ENCODE measurements at places on chromosomes 1 and 21.

DNA sequence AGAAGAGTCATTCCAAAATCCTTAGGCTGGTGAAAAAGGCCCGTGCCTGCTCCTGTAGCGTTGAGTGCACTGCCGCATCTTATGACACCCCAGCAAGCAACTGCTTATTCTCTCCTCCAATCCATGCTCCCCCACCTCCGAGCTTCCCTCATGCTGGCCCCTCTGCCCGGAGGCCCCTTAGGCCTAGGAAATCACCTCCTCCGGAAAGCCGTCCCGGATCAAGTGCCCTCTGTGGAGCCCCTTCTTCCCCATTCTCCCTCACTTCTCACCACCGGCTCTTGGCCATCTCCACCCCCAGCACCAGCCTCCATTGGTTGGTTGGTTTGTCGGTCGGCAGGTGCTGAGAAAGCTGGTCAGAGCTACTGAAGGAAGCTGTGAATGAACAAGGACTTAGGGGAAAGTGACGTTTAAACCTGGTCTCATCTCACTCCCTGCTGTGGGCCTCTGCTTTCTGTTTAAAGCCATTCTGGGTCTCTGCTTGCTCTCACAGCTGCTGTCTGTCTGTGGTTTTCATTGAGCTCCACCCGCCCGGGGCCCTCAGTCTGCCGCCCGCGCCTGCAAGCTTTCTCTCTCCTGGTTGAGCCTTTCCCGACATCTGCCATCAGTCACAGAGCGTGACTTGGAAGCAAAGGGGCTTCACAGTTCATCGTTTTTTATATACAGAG, 122.2 kb downstream of the KCNN3 start:
- peak; percentile 69 for DNase-seq

DNA sequence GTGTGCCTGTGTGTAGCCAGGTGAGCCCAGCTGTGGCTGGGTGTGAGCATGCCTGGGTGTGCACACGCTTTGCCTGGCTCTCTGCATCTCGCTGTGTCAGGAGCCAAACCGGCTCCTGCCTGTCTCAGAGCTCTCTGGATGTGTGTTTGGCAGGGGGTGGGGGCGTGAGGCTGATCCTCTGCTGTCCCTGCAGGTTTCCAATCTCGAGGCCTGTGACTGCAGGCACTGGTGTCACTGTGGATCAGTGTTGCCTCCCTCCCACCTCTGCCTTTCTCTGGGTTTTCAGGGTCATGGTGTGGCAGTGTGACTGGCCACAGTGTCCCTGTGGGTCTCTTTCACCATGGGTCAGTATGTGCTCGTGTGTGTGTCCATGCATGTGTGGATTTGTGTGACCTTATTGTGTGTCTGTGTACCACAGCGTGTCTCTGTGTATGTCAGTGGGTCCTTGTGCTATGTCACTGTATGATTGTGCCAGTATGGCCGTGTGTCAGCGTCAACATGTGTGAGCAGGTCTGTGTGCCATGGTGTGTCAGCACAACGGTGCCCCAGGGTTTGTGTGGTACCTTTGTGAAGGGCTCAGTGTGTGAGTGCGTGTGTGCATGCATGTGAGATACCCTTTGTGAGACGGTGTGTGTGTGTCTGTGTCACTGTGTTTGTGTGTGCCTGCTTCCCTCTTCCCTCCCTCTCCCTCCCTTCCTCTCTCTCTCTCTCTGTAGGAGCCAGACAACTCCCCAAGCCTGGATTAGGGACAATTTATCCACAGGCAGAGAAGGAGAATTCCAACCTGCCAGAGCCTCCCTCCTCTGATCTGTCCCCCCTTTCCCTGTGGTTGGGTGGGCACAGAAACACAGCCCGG, 43.4 kb downstream of the AHDC1 start:
- DNase-seq, result no peak

GRCh38 chr1:64323054-64323453, 119.6 kb downstream of the UBE2U start:
- DNase-seq, result no peak

- DNase-seq, result no peak
Measured at GRCh38 chr1:29889776-29890175, 653.5 kb downstream of the PTPRU start.

DNA sequence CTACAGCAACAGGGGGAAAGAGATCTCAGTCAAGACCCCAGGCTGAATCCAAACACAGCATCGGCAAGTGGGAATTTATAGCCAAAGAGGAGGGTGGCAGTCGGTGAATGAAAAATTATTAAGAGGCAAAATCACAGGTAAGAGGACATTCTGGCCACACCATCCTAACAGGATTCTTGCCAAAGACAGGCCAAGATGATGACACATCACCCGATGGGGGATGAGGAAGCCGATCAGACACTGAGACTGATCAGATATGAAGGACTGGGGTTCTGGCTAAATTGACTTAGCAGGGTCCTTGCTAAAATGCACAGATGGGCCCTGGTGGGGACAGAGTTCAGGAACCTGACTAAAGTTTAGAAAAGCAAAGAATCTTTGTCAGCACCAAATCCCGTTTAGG, 402.2 kb downstream of the SMYD3 start:
- no peak for DNase-seq

GRCh38 chr1:55547405-55547804, 332.2 kb upstream of the USP24 start:
- no peak for DNase-seq

GRCh38 chr1:172154551-172154950, 265.9 kb upstream of the C1orf105 start:
- DNase-seq, result no peak

GRCh38 chr1:221075911-221076310, 196.7 kb downstream of the HLX start:
- no peak for DNase-seq

GRCh38 chr1:50658459-50659076, 235.3 kb upstream of the DMRTA2 start:
- DNase-seq, result no peak

DNA sequence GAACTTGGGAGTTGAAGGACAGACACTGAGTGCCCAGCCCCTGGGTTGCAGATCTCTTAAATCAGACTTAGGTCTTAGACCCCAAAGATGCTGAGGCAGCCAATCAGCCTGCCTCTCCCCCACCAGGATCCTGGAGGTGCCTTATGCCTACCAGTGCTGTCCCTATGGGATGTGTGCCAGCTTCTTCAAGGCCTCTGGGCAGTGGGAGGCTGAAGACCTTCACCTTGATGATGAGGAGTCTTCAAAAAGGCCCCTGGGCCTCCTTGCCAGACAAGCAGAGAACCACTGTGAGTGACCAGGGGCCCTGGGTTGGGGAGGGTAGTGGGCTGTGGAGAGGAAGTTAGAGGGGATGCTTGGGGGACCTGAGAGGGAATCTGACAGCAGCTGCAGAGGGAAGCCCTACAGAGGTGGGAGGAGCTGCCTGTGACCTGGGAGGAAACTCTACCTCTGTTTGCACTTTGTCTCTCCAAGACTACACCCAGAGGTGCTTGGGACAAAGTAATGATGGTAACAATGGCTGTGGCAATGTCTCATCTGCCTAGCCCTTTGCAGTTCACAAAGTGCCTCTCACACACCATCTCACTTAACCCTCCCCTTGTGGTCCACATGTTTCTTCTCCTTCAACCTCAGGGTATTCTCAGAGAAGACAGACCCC, 31.5 kb downstream of the UBE2T start:
- no peak for DNase-seq

GRCh38 chr1:229625071-229625914, 629 bp downstream of the TAF5L start:
- peak; percentile 70 for DNase-seq

- DNase-seq, result no peak
Measured at GRCh38 chr1:159753386-159753785, 27.4 kb upstream of the DUSP23 start.

DNA sequence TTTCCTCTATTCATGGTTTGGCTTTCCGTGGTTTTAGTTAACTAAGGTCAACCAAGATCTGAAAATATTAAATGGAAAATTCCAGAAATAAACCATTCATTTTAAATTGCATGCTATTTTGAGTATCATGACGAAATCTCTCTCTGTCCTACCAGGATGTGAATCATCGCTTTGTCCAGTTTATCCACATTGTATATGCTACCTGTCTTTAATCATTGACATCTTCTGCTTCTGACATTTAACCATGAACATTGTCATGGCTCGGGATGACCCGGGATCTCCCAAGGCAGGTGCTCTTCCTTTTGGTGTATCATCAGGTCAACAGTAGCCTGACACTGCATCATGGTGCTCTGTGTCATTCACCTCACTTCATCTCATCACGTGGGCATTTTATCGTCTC, 125.5 kb upstream of the HNRNPU start:
- no peak for DNase-seq

DNA sequence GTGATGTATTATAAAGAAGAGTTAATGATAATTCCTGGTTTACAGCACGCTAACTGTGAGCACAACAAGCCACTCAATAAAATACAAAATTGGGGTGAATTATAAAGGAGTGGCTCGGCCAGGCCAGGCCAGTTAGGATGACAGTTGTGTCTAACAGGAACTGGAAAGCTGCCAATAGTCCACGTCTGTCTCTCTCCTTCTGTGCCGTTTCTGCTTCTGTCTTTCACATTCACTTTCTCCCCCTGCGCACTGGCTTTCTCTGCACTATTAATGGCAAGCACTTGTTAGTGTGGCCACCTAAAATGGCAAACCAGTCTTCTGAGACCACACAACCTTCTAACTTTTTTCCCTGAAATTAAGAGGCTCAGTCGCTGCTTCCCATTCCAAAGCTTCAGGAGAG, 394.3 kb downstream of the NTNG1 start:
- no peak for DNase-seq

DNA sequence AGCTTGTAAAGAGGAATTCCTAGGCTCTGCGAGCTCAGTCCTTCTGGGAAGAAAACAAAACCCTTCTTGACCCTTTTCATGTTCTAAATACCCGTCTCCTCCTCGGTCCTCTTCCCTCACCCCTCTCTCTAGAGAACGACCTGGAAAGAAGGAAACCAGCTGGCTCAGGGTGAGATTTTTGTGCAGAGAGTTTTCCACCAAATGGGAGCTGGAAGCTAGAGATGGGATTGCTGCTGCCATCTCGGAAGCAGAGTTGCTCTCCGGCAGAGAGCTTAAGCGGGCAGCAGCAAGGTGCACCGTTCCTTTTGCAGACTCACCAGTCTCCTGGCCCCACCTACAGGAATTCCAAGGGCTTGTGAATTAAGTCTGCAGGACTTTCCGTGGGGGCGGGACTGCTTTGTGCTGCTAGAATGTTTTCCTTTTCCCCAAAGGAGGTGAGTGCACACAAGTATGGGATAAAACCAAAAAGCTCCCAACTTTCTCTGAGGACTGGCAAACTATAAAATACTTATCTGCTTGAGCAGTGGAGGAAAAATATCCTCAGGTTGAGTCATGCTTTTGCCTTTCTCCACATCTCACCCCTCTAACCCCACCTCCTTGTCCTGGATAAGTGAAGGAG, 29.1 kb upstream of the KIAA0040 start:
- DNase-seq, result no peak

GRCh38 chr1:219514728-219515127, 98.2 kb downstream of the ZC3H11B start:
- DNase-seq, result no peak

DNA sequence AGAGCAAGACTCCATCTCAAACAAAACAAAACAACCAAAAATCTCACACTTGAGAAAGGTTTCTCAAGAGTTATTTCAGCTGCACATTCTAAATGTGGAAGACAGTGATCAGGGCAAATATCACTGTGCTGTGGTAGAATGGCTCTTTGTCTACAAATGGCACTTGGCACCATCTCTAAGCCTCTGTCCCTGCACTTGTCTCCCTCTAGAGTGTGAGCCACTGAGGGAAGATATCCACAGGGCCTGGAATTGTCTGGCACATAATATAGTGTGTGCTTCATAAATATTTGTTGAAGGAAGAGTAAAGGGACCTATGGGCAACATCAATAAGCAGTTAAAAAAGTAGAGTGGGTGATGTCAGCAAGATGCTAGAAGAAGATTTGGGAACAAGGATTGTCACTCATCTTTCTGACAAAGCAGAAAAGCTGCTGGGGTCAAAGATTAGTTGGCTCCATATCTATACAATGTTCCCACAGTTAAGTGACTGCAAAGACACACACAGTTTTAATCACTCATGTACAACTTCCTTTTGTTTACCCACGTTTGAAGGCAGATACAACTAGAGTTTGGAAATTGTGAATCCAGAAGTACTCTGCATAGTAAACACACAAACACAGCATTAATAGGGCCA, 19.1 kb downstream of the CD101 start:
- no peak for DNase-seq

DNA sequence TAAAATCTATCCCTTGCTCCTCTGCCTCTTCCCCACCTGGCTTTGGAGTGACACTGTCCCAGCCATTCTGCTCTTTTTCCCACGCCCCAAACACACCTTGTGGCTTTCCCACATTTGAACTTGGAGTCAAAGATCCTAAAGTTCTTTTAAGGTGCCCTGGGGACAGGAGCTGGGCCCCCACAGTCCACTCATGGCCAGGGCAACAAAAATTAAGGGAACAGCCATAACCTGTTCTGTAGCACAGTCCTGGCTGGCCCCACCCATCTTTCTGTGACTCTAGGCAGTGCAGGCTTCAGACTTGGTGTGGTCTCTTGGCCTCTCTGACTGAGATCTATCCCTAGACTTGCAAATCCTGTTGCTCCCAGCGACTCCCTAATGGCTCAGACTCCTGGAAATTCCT, 143.0 kb upstream of the MAGI3 start:
- DNase-seq, result no peak

DNA sequence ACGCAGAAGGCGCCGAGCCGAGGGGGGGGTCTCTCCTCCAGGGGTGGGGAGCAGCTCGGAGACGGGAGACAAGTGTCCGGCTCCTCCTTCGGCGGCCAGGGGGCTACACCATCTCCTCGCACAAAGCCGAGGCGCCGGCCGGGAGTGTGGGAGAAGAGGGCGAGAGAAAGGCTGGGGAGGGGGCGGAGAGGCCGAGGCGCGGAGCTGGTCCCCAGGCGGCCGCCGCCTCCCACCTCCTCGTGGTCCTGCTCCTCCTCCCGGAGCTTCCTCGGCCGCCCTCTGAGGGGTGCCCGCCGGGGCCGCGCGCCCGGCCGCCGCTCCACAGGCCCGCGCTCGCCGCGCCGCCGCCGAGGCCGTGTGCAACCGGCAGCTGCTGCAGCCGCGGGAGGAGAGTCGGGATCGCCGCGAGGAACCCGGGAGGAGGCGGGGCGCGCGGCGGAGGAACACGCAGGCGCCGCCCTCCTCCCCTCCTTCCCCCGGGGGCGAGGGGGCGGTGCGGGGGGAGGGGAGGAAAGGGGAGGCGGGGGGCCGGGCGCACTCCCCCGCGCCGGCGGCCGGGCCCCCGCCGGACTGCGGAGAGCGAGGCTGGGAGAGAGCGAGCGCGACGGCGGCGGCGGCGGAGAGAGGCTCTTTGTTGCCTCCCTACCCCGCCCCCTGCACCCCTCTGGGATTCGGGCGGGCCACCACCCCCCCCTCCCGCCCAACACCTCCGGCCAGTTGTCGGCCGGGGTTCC, at the start of gene ENAH:
Gene ENAH, minus strand, starts transcription at position 395 of the 734 bp plus-strand sequence. CDS start 433 bp downstream, outside the sequence.
- DNase-seq, result peak; percentile 56
